Activated CD4-positive, alpha-beta memory T cell treated with anti-CD3 and anti-CD28 coated beads, Interleukin-2, amount 10 ng/mL, durations not matched to agents 7 days and 5 days (primary cell): ENCODE measurements at places on chromosomes 2 and 18. TPM values are rescaled to one million over a fixed set of nuclear protein-coding genes. Genes with fewer than 3 reads are reported as not detected.

DNA sequence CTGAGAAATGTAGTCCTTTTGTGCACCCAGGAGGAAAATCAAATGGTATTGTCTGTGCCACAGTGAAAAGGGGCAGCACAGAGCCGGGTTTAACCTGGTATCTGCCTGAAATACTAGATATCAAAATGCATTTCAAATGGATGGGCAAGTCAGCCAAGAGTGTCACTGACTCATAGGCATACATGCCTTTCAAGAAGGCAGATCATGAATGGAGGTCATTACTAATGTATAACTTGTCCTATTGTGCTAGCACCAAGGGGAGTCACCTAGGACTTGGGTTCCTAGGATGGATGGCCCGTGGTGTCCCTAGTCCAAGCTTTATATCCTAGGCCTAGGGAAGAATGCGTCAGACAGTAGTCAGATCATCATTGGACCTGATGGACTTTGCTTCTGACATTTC, 49.9 kb downstream of the TCF7L1 start:
- no peak for DNase-seq

GRCh38 chr18:6441200-6441599, 26.5 kb upstream of the L3MBTL4 start:
- DNase-seq, result no peak

DNA sequence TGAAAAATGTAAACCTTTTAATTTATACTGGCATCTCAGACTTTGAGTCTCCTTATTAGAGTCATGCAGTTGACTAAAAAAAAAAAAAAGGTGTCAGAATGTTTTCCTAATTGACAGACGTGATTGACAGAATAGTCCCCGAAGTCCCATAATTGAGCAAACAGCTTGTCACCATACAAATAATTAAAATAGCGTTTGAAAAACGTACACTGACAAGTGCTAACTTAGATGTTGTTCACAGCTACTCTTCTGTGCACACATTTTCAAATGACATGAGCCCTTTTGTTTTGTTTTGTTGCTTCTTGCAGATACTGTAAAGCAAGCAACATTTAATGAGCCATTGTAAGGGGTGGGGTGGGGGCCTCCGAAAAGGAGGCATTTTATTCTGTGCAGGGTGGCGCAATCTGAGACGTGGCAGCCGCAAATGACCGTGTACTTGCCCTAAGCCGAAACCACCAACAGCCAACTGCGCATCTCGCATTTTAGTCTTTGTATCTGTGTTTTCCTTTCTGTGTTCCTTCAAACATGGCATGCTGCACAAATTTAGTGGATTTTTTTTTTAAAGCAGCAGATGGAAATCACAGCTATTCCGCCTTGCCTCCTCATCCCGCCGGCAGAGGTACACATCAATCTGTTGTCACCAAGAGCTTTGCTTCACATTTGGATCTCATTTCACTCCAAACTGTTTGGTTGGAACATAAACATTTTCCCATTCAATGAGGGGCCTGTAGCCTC, 52.4 kb downstream of the LPIN1 start:
- DNase-seq, result peak; percentile 7

GRCh38 chr18:35245719-35246317, 5.0 kb downstream of the ZNF397 start:
- no peak for DNase-seq

- DNase-seq, result no peak
Observed at GRCh38 chr18:3649135-3649632, 199.2 kb downstream of the TGIF1 start.

MBOAT2 gene
- total RNA-seq, result 5.1 TPM
